GM12878 (cell line): ENCODE measurements at places on chromosomes 1 and 21. TPM values are rescaled to one million over a fixed set of nuclear protein-coding genes. Genes with fewer than 3 reads are reported as not detected.

FBLIM1 gene
- 0.13 and 0.53 TPM in 2 replicates for total RNA-seq

ADAMTS1 gene
- 0.21 and 0.40 TPM in 2 replicates for total RNA-seq

IL19 gene
- total RNA-seq, result not detected in 2 replicates

GRIK3 gene
- not detected in 2 replicates for total RNA-seq
